ENCODE measurements at places on chromosomes 11 and 22.

DNA sequence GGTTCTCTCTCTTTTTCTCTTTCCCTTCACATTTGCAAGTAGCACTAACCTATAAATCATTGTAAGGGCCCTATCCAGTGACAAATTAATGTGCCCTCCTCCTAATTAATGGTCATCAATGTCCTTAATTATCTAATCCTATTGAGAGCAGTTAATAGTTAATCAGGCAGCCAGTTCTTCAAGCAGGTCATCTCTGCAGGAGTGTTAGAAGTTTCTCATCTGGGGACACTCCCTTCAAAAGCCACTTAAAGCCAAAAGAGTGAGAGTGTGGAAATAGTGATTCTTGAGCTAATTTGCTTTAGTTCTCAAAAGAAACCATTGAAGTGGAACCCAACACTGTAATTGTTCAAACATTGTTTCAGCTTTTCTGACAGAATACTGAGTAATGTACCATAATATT lies 141.6 kb downstream of the ELP4 start:
- no peak for DNase-seq

GRCh38 chr11:15918212-15918611 lies 438.1 kb downstream of the SOX6 start:
- DNase-seq, result no peak

- DNase-seq, result no peak
Observed at GRCh38 chr22:23549198-23549595, 30.9 kb downstream of the IGLL1 start.

DNA sequence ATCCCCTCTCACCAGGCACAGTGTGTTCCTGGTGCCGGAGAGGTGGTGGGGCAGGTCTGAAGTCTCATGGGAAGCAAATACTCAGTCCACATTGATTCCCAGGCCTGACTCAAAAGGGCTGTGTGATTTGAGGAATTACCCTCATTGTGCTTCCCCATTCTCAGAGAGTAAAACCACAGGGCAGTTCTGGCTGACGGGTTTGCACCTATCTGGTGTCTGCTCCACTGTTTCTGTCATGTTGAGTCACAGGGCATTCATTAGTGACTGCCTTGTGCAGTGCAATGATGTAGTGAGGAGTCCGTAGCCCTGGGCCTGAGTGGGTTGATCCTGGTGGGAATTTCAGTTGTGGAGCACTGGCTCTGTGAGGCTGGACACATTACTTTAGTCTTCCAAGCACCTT lies 85.2 kb upstream of the ARHGAP20 start:
- no peak for DNase-seq

DNA sequence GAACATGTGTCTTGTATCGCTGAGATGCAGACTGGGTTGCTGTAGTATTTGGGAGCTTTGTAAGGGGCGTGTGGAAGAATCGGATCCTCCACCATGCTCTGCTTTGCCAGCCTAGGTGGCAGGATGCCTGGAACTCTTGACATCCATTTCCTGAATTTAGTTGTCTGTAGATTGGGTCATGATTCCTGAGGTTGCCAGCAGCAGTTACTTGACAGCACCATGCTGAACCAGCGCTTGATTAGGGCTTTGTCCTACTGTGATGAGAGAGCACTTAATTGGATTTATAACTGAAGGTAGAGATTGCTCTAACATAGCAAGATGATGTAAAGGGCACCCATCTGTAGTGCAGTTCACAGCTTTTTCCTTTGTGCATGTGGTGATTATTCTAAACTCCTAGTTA lies 75.6 kb upstream of the HORMAD2 start:
- DNase-seq, result no peak

DNA sequence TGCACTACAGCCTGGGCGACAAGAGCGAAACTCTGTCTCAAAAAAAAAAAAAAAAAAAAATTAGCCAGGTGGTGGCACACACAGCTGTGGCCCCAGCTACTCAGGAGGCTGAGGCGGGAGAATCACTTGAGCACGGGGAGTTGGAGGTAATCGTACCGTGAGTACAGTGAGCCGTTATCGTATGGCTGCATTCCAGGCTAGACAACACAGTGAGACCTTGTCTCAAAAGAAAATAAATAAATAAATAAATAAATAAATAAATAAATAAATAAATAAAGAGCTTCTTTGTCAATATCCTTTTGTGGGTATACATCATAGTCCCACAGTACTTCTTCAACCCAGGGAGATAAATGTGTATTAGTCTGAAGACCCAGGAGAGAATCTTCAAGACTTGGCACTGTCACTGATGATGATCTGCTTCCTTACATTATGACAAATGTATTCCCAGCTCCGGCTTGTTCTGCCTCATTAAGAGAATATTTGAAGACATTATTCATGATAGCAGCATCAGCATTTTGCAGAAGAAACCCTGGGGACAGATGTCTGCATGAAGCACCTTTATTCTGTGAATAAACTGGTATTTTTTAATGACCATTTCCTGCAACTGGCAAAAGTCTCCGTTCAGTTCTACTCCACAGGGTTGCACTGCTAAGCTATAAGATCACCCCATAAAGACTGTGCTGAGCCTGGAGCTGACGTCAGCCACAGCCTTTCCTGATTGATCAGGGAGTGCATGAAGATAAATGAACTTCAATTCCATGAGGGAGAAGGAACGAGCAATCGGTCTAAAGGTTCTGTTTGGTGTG lies 1.6 kb upstream of the ACY3 start:
- no peak for DNase-seq

- DNase-seq, result no peak
Observed at GRCh38 chr11:35583843-35584242, 34.4 kb upstream of the FJX1 start.

DNA sequence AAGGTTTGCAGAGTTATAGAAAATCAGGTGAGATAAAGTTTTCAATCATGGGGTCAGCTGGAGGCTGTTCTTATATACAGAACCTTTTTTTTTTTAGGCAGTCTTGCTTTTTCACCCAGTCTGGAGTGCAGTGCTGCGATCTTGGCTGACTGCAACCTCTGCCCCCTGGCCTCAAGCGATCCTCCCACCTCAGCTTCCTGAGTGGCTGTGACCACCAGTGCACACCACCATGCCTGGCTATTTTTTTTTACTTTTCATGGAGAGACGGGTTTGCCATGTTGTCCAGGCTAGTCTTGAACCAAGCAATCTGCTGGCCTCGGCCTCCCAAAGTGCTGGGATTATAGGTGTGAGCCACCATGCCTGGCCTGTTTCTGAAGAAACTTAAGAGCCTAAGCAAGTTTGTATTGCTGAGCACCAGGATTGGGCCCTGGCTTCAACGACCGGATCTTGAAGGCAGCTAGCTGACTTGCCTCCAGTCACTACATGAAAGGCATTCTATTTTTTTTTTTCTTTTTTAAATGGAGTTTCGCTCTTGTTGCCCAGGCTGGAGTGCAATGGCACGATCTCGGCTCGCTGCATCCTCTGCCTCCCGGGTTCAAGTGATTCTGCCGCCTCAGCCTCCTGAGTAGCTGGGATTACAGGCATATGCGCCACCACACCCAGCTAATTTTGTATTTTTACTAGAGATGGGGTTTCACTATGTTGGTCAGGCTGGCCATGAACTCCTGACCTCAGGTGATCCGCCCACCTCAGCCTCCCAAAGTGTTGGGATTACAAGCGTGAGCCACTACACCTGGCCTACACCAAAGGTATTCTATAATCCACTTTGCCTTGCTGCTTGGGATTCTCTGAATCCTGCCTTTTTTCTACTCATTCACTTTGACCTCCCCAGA lies 7.6 kb downstream of the XBP1 start:
- no peak for DNase-seq

DNA sequence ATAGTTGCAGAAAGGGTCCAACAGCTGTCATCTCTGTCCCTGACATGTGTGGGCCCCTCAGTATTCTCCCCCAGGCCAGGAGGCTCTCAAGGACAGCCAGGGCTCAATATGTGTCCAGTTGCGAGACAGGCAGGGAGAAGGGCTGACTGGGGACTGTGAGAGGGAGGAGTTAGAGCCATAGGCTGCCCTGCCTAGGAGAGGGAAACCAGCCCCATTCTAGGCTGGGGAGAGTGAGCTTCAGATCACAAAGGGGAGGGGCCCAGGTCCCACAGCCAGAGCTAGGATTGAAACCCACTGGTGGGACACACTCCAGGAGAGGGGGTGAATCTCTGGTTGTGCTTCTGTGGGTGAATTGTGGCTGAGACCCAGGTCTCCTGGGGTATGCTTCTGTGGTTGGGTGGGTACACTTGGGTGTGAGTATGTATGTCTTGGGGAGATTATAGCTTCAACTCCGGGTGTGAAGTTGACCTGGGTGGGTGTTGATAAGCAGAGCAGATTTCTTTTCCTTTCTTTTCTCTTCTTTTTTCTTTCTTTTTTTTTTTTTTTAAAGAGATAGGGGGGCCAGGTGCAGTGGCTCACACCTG lies 2.1 kb upstream of the CARNS1 start:
- DNase-seq, result no peak

GRCh38 chr22:22934543-22935055 lies 47.0 kb downstream of the IGLL5 start:
- DNase-seq, result no peak

GRCh38 chr11:117188620-117189081 lies 10.1 kb downstream of the SIDT2 start:
- DNase-seq, result no peak

DNA sequence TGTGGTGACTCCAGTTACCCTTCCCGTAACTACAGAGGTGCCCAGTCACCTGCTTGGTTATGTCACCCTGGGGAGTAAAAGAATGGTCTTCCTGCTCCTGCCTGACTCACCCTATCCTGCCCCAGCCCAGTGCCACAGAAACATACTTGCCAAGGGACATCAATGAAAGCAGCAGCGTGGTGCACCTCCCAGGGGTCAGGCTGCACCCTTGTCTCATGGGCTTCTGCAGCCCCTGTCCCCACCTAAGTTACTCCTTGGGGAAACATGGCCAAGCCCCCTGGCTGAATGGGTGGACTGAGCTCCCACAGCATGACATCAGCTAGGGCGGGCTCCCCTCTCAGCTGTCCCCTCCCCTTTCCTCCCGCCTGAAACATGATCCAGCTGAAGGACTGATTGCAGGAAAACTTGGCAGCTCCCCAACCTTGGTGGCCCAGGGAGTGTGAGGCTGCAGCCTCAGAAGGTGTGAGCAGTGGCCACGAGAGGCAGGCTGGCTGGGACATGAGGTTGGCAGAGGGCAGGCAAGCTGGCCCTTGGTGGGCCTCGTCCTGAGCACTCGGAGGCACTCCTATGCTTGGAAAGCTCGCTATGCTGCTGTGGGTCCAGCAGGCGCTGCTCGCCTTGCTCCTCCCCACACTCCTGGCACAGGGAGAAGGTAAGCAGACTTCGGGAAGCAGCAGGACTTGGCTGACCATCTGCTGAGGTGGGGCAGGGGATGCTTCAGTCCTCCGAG lies at the start of gene HTR3A:
HTR3A (plus strand) TSS at position 368 of the 730 bp plus-strand sequence; CDS start at position 586, 218 bp downstream.
- DNase-seq, result no peak

- no peak for DNase-seq
Observed at GRCh38 chr11:132260636-132261035, 890.2 kb downstream of the NTM start.

DNA sequence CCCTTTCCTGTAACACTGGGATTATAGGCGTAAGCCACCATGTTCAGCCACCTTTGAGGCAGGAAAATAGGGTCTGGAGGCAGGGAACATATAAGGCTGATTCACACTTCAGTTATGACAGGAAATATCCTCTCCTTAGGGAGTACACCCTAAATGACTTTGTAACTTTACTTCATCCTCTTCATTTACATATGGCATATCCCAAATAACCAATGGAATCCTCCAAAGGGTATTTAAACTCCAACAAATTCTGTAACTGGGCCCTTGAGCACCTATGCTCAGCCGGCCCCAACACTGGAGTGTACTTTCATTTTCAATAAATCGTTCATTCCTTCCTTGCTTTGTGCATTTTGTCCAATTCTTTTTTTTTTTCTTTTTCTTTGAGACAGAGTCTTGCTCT lies 1.6 kb upstream of the KAT5 start:
- no peak for DNase-seq

DNA sequence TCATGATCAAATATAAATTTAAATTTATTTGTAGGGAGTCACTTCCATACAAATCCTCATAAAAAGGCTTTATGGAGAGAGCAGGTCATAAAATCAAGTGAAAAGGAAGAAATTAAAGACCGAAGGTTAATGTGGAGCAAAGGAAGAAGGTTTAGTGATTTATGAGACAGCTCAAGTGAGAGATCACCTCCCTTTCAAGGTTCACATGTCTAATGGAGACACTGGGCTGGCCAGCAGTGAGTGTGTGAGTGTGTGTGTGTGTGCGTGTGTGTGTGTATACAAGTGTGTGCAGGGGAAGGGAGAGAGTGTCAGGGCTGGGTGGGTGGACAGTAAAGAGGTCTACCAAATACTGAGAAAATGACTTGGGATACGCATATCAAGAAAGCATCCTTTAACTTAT lies 251.2 kb downstream of the FAT3 start:
- DNase-seq, result no peak

DNA sequence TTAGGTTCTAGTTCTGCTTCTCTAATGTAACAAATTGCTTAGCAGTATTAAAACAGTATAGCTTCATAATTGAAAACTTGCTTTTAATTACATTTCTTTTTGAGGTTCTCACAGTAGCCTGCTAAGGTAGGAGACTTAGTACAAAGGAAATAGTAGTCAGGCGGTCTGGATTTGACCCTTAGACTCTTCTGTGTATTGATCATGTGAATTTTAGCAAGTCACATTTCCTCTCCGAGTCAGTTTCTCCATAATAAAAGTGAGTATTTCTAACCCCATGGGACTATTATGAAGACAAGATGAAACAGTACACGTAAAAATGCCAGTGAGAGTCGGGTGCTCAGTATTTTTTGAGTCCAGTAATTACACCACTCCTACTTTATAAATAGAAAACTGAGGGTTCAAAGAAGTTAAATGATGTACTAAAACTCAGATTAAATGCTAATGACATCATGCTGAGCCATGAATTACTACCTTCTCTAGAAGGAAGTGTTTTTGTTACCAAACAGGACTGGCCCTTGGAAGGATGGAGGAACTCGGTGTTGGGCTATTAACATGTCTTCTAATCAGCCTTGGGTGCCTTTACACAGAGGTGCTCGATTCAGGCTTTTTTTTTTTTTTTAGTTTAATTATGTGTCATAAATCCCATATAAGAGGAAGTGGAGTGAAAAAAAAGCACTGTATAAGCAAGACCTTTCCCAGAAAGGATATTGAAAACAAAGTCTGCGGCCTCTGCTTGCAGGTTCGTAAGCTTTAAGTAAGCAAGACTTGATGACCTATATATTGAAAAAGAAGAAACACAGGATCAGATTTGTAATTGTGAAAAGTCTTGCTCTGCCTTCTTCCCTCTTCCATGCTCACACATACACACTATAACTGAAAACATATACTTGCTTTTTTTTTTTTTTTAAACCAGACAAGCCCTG lies 109.0 kb downstream of the EMSY start:
- no peak for DNase-seq

- DNase-seq, result no peak
Observed at GRCh38 chr11:43712676-43713075, 32.1 kb downstream of the HSD17B12 start.

DNA sequence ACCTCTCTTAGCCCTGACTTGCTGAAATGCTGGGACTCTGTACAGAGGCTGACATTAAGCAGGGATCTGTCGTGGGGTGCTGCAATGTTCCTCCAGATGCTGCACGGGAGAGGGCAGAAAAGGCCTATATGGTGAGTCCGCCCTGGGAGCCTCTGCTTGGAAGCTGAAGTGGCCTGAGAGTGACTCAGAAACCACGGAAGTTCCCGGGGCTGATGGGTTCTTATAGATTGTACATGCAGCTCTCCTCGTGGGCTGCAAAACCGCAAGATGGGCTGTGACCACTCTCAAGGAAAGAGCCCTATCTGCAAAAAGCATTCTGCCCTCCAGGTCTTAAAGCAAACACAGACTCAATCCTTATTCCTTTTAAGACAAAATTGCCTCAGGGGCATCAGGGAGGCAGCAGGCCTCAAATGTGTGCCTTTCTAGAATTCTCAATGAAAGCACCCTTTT lies 5.8 kb upstream of the SLC43A3 start:
- no peak for DNase-seq

Data from T-helper 1 cell (primary cell).